NCI-H446 (cell line): ENCODE measurements at places on chromosomes 7 and 10.

DNA sequence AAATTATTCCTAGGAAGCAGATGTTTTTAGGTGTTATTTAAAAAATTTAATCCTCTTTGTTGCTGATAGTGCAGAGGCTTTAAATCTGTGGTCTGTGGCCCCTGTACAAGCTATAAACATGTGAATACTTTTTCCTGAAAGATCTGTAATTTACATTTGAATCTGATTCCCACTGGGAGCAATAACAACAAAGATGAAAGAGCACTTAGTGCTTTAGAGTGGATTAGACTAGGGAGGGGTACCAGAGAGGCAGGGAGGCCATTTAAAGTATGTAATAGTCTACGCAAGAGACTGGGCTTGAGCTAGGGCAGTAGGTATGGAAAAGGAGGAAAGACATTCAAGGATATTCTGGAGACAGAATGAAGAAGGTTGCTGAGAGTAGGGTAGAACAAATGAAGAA lies 19.1 kb downstream of the BTRC start:
- DNase-seq: no peak

DNA sequence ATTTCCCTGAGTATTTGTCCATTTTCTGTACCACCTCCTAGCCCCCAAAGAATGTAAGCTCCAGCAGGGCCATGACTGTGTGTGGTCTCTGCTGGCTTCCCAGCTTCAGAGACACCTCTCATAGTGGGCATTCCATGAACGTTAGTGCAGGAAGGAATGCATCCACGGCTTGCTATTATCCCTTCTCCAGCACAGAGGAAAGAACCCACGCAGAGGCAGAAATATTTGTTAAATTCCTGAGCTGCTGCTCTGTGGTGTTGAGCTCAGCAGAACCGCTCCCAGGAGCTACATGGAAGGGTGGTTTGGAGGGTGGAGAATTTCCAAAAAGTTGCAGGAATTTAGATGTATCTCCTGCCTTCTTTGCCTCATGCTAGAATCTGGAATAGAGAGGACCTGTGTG lies 275.2 kb downstream of the POU6F2 start:
- no peak for DNase-seq

DNA sequence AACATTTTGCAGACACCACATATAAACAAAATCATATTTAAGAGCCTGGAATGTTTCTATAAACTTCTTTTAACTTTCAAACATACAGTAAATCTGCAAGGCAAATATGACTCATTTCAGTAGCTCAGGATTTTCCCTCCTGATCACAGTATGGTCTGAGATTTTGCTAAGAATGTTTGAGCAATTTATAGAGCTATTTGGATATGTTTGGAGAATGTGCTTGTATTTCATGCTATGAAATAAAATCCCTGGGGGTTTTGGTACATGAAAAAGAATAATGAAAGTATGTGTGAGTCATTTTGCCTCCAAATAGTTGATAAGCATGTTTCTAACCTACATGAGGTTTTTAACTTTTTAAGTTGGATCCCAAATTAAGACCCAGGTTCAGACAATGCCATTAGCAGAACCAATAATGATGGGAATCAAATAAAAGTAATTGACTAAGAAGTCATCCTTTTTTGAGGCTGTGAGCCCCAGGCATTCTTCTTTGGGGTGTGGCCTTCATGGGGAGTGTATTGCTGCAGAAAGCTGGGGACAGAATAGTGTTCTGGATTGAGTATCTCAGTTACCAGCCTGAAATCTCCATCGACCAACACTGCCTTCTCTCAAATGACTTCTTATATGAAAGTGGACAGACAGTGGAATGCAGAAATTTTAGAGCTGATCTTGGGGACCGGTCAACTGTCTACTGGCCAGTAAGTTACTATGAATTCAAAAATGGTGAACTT lies 66.1 kb upstream of the AGBL3 start:
- DNase-seq: no peak

DNA sequence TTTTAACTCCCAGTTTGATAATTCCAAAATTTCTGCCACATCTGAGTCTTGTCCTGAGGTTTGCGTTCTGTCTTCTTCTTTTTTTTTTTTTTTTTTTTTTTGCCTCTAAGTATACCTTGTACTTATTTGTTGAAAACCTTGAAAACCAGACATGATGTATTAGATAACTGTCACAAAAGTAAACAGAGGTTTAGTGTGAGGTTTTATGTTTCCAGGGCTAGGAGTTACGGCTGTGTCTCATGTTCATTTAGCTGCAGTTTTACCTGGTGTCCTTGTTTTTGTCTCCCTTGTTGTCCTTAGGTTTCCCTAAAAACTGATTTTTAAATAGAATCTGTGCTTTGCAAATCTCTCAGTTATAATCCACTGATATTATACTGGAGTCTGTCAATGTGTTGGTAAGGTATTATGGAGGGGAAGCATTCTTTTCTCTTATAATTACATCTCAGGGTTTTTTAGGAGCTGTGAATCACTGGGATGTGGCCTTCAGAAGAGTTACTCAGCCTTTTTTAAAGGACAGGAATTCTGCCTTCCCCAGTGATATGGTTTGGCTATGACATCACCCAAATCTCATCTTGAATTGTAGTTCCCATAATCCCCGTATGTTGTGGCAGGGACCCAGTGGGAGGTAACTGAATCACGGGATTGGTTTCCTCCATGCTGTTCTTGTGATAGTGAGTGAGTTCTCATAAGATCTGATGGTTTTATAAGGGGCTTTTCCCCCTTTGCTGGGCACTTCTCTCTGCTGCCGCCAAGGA lies 95.0 kb downstream of the CDCA7L start:
- DNase-seq: no peak

GRCh38 chr10:96152437-96152836 lies 22.3 kb downstream of the ZNF518A start:
- no peak for DNase-seq
